ENCODE measurements at places on chromosomes 3 and 15.

GRCh38 chr3:37272741-37273140 lies 98.4 kb upstream of the LRRFIP2 start:
- DNase-seq: peak; percentile 25

- peak; percentile 72 for DNase-seq
These were observed 7.7 kb downstream of the FILIP1L start for GRCh38 chr3:100106531-100107141.

- DNase-seq: peak; percentile 49
These were observed 128.3 kb upstream of the VEPH1 start for GRCh38 chr3:157631478-157631877.

DNA sequence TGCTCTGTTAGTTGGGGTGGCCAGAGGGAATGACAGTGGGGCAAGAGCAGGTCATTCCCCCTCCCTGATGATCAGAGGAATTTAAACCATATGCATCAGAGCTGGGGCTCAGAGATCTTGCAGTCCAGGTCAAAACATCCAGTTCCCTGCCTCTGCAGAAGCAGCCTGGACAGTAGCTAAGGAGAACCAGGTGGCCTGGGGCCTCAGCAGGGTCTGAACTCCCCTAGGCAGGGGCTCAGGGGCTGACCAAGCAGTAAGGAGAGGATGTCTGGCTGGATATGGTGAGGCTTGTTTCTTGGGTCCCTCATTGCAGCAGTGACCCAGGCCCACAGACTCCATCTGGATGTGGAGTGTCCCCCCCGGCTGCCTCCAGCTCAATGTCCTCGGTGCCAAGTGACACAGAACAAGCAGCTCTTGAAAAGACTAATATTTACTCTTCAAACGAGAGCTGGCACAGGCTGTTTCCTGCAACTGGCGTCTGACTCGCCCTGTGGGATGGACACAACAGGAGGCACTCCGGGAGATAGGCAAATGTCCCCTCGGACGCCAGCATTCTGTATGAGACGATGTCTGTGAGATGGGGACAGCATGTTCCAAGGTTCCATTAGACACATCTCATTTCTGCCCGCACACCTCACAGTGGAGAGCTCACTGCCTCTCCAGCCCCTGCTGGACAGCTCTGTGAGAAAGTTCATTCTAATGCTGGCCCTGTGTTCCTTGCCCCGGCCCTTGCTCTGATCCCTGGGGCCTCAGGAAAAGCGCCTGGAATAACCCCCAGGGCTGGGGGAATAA lies 37.1 kb downstream of the SEC22C start:
- no peak for DNase-seq

- peak; percentile 5 for DNase-seq
These were observed 51.0 kb downstream of the CACNA1D start for GRCh38 chr3:53545310-53545995.

DNA sequence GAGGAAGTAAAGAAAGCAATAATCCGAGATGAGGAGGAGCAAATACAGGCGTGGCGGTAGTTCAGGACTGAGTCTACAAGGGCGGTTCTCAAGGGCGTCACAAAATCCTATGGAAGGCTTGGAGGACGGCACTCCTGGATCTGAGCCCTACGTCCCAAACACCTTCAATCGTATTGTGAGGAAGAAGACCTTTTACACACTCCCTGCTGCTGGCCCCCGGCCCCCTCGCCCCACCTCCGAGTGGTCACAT lies 747 bp downstream of the PLD1 start:
- no peak for DNase-seq

DNA sequence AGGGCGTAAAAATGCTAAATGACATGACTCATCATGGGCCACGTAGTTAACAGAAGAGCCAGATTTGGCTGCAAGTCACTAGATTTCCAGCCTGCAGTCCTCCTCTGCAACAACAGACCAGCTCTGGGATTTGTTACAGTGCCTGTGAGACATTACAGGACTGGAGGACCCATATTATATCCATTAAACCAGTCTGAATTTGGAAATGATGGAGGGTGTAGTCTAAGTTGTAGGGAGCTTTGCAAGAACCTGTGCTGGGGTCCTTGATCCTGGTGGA lies 10.8 kb downstream of the ZNF774 start:
- peak; percentile 90 for DNase-seq

DNA sequence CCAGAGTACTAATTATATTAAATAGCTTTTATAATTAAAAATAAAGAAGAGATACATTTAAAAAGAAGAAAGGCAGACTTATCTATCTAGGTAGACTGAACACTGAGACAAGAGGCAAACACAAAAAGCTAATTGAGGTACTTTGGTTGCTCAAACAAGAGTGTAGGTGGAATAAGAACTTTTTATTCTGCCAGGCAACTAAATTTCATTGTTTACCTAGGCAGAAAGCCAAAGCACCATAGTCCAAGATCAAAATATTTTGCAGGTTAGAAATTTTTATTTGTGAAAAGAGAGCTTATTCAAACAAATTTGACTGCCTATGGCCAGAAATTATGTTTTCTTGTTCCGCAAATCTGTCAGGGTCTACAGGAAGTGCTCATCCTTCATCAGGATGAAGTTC lies 499.6 kb upstream of the GBE1 start:
- no peak for DNase-seq

- DNase-seq: no peak
These were observed 48.5 kb upstream of the LMCD1 start for GRCh38 chr3:8453153-8453552.

- peak; percentile 39 for DNase-seq
These were observed 100.3 kb downstream of the FRMD5 start for GRCh38 chr15:44094781-44095180.

- peak; percentile 64 for DNase-seq
These were observed 21.9 kb downstream of the AKAP13 start for GRCh38 chr15:85402195-85402881.

- DNase-seq: peak; percentile 31
These were observed 99.7 kb downstream of the NAALADL2 start for GRCh38 chr3:174958671-174959328.

DNA sequence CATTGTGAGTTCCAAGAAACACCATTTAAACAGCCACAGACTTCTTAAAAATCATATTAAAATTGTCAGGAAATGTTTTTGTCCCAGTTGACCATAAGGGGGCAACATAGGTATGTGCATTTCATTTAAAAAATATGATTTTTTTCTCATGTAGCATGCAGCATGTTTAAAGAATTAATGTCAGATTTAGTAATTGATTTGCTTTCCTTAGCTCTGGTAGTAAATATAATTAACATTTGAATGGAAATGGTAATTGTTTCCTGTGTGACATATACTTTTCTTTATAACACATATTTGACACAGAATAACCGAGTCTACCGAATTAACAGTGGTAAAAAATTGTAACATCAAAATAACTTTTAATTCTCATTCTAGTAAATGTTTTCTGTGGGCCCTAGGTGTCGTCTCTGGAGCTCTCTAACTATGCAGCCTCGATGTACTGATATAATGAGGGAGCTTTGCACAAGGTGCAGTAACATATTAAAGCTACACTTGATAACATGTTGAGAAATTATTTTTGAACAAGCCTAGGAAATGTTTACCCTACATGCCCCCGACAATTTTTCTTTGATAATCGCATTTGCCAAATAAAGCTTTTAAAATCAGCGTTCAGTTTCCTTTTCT lies 34.9 kb downstream of the NXPE3 start:
- peak; percentile 48 for DNase-seq

DNA sequence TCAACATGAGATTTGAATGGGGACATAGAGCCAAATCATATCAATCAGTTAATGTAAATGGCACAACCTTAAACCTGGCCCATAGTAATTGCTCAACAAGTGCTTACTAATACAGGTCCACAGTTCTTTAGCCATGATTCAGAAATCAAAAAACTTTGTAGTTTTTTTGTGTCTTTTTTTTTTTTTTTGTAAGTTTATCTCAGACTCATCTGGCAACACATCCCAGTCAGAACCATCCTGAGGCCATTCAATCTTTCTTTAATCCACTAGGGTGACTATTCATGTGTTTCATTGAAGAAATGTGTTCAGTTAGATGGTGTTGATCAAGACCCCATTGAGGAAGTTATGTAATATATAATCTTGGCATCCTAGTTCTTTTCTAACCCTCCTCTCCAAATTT lies 65.4 kb downstream of the ABI3BP start:
- DNase-seq: no peak
